NCI-H526 treated with DMSO at 0.1 percent for 48 hours (cell line): ENCODE measurements at places on chromosomes 16 and 17.
A peak's percentile ranks its signal among the peaks of the same experiment; 100 is the strongest.

GRCh38 chr17:17363638-17364337 is 60.6 kb downstream of the NT5M start:
- no peak for DNase-seq

DNA sequence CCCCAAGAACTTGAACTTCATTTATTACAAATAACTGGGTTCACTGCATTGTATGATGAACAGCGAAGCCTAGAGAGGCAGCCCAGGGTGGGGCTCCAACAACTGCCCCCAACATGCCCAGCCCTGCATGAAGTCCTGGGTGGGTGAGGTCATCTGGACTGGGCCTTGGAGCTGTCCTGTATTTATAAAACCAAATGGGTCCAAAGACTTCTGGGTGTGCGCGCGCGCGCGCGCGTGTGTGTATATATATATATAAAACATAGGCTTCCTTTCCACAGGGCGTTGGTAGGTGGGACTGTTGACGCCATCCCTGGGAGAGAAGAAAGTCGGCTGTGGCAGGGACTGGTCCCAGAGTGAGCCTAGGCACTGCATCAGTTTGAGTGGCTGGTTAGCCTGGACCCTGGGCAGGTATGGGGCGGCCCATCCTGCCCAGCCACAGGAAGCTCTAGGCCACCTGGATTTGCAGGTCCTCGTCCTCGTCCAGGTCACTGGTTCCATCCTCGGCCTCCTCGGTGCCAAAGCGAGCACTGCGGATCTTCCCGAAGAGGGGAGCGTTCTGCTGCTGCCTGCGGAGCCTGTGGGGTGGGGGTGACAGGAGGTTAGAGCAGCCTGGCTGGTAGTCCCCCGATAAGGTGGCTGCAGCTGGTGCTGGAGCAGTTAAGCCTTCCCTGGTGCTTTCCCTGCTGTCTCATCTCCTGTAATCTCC is 23.9 kb downstream of the CCDC102A start:
- DNase-seq, result no peak

DNA sequence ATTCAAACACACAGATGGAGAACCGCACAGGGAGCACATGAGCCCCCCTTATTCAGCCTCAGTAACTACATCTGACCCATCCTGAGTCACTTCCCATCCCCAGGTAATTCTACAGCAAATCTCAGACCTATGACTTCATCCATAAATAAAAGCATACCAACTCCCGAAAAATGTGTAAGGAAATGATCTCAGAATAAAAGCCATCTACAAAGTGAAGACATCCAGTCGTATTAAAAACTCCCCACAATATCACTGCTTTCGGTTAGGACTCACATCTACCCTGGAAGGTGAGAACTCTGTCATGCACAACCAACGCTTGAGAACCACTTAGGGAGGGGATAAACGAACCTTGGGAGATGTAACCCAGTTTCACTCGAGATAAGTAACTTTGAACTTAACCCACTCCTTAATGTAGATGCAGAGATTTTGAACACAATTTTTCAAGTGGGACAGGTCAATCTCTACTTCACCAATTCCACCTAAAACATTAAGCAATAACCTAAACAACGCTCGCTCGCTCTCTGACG is 1.3 kb downstream of the USP36 start:
- no peak for DNase-seq

GRCh38 chr16:54792811-54793210 is 137.9 kb upstream of the IRX5 start:
- no peak for DNase-seq

- DNase-seq, result no peak
Measured at GRCh38 chr17:47785538-47786123, 36.0 kb downstream of the OSBPL7 start.

DNA sequence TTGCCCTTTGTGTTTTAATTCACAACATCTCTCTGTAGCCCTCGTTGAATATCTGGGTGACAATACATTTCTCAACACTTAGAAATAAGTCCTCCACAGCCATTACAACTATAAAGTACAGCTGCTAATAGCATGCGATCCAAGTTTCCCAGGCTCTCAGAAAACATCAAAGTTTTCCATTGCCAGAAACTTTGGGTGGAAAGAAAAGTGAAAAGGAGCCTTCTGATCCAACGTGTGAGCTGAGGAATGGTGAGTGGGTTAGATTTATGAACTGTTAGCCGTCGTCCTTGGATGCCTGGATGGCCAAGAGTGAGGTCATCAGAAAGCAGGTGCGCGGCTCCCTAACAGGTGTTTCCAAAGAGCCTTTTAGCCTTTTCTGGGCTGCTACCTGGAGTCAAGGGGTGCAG is 258.0 kb downstream of the PMP22 start:
- no peak for DNase-seq

DNA sequence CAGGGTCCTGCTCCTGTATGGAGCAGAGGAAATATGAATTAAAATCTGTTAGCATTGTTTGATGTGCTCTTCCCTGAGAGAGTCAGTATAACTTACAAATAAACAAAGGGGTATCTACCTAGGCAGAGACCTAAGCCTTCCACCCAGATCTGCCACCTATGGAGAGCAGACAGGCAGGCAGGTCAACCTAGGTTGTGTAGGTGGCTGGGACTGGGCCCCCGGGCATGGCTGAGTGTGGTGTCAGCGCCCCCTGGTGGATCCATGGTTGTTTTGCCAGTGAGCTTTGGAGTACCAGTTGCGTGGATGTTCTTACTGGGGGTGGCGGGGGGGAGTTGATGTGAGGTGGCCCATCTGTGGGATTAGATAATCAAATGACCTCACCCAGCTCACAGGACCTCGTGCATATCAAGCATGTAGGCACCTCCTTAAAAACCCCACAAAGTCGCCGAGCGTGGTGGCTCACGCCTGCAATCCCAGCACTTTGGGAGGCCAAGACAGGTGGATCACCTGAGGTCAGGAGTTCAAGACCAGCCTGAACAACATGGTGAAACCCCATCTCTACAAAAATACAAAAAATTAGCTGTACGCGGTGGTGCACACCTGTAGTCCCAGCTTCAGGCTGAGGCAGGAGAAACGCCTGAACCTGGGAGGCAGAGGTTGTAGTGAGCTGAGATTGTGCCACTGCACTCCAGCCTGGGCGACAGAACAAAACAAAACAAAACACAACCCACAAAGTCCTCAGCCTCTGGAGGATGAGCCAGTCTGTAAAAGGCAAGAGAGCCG is 17.6 kb downstream of the DUS2 start:
- DNase-seq, result peak; percentile 20

DNA sequence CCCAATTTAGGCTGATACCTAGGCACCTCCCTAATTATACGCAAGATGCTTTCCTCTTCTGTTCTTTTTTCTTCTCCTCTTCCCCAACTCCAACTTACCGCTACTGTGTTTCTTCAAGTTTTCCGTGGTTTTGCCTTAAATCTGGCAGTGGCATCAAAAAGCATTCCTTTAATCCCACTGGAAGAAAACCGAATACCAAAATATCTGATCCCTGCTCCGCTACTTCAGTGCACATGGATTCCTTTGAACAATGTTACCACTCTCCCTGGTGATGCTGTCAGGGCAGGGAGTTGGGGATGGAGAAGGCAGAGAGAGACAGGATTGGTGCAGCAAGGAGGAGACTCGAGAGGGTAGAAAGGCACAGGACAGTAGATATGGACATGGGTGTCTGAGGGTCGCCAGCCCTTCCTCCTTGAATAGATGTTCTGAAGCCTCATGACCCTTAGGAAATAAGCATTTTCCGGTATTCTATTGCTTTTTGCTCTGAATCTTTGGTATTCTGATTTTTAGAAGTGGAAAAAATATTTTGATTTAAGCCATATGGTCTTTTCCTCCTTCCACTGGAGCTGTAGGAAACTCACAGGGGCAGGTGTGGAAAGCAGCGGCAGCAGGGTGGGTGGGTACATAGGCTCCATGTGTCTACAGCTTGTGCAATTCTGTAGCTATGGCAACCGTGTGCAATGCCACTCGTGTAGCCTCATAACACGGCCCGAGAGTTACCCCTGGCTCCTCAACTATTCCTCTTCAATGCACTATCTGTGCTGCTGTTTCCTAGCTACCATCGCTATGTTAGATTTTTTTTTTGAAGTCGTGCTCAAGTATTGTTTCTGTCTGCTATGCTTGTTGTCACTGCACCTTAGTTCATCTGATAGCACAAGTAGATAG is 32.3 kb upstream of the TANC2 start:
- DNase-seq, result no peak

GRCh38 chr17:66488864-66489263 is 186.5 kb downstream of the PRKCA start:
- DNase-seq, result no peak
